ENCODE measurements at places on chromosomes 13 and 19.

GRCh38 chr13:41361491-41361890, 50.4 kb downstream of the NAA16 start:
- DNase-seq = no peak

DNA sequence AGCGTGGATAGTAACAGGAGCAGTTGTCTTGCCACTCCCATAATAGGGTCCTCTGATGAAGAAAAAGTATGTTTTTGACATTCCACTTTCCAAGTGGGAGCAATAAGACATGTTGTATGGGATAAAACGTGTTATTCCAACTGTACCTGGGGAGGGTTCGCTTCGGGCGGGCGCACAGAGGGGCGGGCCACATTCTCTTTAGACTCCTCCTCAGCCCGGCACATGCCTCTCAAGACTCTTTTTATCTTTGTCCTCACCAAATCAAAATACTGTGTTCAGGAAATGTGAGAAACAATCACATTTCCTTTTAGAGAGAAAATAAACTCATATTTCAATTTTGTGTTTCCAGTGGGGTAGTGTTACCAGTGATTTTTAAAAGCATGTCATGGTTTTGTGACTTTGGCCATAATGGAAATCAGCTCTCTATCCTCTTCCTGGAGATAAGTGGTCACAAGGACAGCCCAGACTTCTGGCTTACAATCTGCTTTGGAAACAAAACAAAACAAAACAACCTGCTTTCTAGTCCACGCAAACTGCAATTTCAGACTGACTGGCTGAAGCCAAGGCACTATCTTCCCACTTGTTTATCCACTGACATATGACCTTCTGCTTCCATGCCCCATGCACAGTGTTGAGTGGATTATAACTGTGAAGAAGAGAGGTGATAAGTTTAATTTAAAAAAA, 276.1 kb downstream of the NALCN start:
- no peak for DNase-seq

DNA sequence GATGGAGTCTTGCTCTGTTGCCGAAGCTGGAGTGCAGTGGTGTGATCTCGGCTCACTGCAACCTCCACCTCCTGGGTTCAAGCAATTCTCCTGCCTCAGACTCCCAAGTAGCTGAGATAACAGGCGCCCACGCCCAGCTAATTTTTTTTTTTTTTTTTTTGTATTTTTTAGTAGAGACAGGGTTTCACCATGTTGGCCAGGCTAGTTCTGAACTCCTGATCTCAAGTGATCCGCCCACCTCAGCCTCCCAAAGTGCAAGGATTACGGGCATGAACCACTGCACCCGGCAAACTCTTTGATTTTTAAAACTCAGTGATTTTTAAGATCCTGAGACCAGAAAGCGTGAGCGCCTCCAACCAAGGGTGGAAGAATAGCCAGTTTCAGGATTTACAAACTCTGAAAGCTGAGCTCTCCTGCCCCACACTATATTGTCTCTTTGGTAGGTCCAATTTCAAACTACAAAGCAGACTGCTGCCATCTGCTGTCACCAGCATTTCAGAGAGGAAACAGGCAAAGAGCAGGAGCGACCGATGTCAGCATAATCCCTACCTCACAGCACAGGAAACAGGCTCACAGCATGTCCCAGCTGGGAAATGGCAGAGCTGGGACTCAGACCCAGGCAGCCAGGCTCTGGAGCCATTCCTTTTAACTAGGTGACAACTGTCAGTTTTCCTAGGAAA, 9.2 kb downstream of the NOSIP start:
- DNase-seq = no peak

DNA sequence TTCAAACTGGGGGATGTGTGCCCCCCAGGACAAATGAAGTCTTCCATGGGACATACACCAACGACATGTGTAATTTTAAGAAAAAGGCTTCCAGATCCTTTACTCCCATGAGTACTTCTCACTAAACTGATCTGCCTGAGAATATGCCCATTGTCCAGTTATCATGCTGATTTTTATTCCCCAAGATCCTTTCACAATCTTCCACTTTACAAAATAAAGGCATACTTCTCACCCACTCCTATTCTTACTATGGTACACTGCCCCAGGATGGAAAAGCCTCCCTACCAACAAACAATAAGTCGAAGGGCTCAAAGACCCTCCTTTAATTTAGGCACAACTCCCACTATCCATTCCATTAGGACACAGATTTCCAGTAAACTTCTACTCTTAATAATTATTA, 3.5 kb downstream of the SPART start:
- DNase-seq = no peak

- DNase-seq = no peak
Observed at GRCh38 chr13:51453959-51454703, 1.3 kb upstream of the INTS6 start.

DNA sequence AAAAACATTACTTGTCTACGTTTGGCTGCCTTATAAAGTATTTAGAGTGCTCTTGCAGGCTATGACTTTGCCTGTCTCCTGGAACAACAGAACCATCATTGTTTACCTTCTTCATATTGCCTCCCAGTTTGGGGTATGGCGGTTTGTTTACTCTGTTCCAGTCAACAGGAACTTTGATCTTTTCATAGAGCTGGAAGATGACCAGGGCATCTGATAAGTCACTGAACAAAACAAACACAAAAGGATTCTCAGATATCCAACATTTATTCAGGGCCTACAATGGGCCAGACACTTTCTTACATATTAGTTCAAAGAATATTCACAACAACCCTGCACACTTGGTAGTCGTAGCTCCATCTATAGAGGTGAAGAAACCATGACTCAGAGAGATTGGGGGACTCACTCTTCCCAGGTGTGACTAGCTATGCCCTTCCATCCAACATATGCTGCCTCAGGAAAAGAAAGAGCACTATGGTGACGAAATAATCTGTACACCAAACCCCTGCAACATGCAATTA, 38.4 kb upstream of the CPB2 start:
- DNase-seq = no peak

- no peak for DNase-seq
Observed at GRCh38 chr19:50694815-50695145, 24.8 kb downstream of the SHANK1 start.

DNA sequence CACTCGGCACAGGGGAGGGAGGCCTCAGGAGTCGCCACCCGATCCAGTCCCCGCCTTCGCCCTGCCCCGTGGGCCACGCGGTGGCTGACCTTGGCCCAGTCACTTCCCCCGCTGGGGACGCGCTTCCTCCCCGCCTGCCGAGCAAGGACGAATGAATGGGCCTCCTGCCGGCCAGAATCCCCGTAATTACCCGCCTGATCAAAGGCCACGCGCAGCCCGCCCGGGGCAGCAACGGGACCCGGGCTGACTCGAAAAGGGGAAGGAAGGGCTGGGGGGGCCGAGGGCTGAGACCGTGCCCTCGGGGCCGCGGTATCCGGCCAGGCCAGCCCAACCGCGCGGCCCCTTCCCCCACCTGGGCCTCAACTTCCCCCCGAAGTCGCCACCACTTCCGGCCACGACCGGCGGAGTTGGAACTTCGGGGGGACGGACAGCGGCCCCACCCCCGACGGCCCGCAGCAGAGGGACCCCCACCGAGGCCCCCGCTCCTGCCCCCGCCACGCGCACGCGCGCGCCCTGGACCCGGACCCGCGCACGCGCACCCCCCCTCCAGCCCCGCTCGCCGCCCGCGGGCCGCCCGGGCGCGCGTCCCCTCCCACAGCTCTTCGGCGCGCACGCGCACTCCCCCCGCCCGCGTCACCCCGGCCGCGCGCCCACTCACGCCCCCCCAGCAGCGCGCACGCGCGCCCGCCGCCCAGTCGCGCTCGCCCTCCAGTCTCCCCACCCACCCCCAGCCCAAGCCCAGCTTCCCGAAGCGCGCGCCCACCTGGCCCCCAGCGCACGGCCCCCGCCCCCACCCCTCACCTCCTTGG, 520 bp downstream of the ZNF787 start:
- peak; percentile 48 for DNase-seq

GRCh38 chr13:26112843-26113242, 61.0 kb upstream of the SHISA2 start:
- DNase-seq = no peak

Data from posterior cingulate gyrus (tissue), 11 donors.